Type B pancreatic cell (in vitro differentiated cells): ENCODE measurements at places on chromosomes 3 and 15. TPM values are rescaled to one million over a fixed set of nuclear protein-coding genes. Genes with fewer than 3 reads are reported as not detected.

GRCh38 chr3:50392101-50392715 lies 32.9 kb upstream of the TMEM115 start:
- no peaks in the 10 kb centered on the region for H3K36me3 ChIP-seq
- H3K4me1 ChIP-seq = no peaks in the 10 kb centered on the region
- H3K4me3 ChIP-seq = no peak overlapping the region
- DNase-seq = no peak
- H3K27me3 ChIP-seq = no peaks in the 10 kb centered on the region

DNA sequence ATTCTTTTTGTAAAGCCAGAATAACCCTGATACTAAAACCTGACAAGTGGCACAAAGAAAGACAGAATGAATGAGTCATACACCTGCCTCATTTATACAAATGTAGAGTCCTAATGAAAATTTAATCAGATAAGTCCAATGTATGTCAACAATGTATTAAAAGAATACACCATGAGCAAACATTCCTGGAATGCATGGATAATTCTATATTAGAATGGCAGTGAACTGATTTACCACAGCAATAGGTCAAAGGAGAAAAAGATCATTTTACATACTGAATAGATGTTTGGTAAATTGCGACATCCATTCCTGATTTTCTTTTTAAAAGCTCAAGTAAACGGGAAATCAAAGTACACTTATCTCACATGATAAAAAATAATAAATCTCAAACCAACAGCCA lies 11.2 kb upstream of the LOXL1 start:
- no peak overlapping the region for H3K27ac ChIP-seq
- H3K27me3 ChIP-seq = peaks cover 7% of the 10 kb centered on the region
- H3K4me3 ChIP-seq = no peak overlapping the region
- H3K36me3 ChIP-seq = peaks cover 10% of the 10 kb centered on the region

GRCh38 chr15:29226436-29227208 lies 43.0 kb downstream of the NSMCE3 start:
- H3K27me3 ChIP-seq = peaks cover 24% of the 10 kb centered on the region
- H3K27ac ChIP-seq = peak overlapping the region; percentile 40
- H3K36me3 ChIP-seq = no peaks in the 10 kb centered on the region
- H3K4me1 ChIP-seq = peaks cover 25% of the 10 kb centered on the region

GRCh38 chr15:96409215-96410138 lies 79.0 kb downstream of the NR2F2 start:
- H3K36me3 ChIP-seq = no peaks in the 10 kb centered on the region
- H3K4me1 ChIP-seq = peaks cover 10% of the 10 kb centered on the region
- H3K27me3 ChIP-seq = peaks cover 91% of the 10 kb centered on the region
- peak overlapping the region; percentile 86 for H3K4me3 ChIP-seq
- no peak for DNase-seq
- no peak overlapping the region for H3K27ac ChIP-seq

GRCh38 chr3:29635888-29636287 lies 355.0 kb downstream of the RBMS3 start:
- no peak overlapping the region for H3K27ac ChIP-seq
- no peak overlapping the region for H3K4me3 ChIP-seq
- peaks cover 12% of the 10 kb centered on the region for H3K4me1 ChIP-seq
- no peak for DNase-seq
- peaks cover 11% of the 10 kb centered on the region for H3K36me3 ChIP-seq

The GLCE gene
- total RNA-seq = 32.6 and 33.8 TPM in 2 replicates

The TXNRD3 gene
- total RNA-seq = 14.4 and 14.6 TPM in 2 replicates
